AG10803 (cell line): ENCODE measurements at places on chromosomes 16 and 17.

- no peak for DNase-seq
These were observed 15.4 kb downstream of the CLUH start for GRCh38 chr17:2695961-2696760.

DNA sequence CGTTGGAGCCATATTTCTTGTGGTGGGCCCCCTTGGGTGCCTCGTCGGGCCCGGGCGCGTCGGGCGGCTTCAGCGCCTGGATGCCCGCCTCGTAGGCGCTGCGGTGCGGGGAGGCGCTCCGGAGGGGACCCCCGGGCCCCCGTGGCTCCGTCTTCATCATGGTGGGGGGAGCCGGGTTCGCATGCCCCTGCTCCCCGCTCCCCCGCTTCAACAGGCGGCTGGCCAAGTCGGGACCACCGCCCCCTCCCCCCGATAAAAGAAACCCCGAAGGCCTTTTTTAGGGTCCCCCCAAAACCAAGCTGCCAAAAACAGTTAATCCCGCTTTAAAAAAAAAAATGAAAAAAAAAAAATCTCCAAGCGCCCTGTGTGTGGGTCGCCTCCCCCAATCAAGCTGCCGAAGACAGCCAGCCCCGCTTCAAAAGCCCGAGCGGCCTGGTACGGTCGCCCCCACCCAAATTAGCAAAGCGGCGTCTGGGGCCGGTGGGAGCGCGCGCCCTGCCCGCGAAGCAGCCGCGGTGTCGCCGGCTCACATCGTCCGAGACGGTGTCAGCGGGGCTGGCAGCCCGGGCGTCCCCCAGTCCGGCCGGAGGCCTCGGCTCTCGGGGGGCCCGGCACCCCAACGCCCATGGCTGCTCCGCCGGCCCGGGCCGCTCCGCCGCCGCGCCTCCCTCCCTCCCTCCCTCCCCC, at the start of gene PPP1R9B:
TSS of gene PPP1R9B (minus strand) at position 324 of the 687 bp plus-strand sequence. CDS start at position 160, 164 bp downstream.
- no peak for DNase-seq

DNA sequence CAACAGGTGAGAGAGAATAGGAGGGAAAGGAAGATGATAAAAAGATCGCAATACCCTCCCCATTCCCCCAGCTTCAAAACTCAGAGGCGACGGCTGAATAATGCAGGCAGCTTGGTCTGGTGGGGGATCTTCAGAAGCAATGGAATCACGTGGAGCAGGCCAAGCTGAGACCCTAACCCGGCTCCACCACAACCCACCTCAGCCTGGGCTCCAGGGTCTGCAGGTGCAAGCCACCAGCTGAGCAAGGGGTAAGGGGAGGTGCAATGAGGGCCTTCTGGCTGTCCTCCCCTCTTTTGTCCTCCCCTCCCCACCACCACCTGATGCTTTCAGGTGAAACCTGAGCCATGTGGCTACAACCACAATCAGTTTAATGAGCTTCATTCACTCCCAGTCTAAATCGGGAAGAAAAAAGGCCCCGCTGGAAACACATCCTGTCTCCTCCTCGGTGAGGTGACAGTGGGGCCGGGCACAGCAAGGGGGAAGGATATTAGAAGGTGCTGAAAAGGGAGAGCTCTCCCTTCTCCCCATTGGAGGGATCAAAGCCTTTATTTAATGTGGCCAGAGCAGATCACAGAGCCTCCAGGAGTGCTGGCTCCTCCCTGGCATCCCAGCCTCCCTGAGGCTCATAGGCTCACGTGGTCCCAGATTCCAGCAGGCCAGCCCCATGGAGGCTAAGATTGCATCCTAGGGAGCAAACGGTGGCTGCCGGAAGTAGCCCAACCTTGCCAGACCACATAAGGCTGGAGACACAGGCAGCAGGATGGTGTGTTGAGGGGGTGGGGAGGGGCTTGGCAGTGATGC, 261.0 kb downstream of the SOX9 start:
- DNase-seq = no peak

DNA sequence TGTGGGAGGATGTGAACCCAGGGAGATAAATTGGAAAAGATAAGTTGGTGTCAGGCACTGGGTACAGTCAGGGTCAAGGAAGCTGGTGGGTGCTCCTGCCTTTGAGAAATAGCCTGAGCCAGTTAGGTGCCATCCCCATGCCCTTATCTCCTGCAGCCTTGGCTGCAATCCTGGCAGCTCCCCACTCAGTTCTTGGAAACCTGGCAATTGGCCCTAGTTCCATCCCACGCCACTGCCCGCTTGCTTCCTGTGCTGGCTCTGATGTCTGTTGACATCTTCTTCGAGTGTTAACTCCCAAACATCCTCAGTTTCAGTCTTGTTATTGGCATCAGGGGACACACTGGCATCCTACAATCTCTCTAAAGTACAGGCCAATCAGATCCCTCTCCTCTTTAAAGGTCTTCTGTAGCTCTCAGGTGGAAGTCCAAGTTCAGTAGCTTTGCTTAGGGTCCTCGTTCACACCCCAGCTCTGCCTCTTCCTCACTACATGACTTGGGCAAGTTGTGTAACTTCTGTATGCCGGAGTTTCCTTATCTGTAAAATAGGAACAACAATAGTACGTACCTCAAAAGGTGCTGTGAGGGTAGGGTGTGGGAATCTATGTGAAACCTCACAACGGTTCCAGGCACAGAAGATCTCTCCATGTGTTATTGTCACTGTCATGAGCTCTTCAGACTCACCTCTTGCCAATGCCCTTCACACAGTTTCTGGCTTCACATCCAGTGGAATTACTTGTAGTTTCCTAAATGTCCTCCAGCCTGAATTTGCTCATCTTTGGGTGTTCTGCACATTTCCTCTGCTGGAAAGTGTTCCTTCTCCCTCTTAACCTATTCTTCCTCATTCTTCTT, 13.5 kb upstream of the PRKAR1A start:
- DNase-seq = no peak

DNA sequence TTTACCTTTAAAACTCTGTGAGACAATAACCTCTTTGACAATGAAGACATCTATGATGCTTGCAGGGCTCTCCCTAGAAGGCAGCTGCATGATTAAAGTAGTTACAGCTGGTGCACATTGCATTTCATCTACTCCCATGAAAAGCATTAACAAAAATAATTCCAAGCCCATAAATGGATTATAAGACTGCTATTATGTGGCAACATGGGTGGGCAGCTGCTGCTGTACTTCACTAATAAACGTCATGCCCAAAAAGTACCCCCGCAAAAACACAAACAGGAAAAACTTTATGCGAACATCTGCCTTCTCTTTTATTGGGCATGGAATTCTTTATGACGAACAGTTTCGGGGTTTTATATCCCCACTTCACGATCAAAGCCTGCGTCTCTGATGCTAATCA, 224.9 kb downstream of the CA10 start:
- no peak for DNase-seq

GRCh38 chr16:25228372-25228771, 11.6 kb downstream of the AQP8 start:
- DNase-seq = no peak

- peak; percentile 47 for DNase-seq
These were observed 15.2 kb downstream of the ARHGAP17 start for GRCh38 chr16:24999856-25000461.

GRCh38 chr17:11618861-11619566, 20.7 kb downstream of the DNAH9 start:
- no peak for DNase-seq

- no peak for DNase-seq
These were observed 33.8 kb upstream of the SSTR2 start for GRCh38 chr17:73130977-73131376.

GRCh38 chr16:75011634-75012307, 12.9 kb downstream of the ZNRF1 start:
- peak; percentile 86 for DNase-seq

GRCh38 chr17:61466246-61466645, 14.0 kb downstream of the TBX4 start:
- no peak for DNase-seq

DNA sequence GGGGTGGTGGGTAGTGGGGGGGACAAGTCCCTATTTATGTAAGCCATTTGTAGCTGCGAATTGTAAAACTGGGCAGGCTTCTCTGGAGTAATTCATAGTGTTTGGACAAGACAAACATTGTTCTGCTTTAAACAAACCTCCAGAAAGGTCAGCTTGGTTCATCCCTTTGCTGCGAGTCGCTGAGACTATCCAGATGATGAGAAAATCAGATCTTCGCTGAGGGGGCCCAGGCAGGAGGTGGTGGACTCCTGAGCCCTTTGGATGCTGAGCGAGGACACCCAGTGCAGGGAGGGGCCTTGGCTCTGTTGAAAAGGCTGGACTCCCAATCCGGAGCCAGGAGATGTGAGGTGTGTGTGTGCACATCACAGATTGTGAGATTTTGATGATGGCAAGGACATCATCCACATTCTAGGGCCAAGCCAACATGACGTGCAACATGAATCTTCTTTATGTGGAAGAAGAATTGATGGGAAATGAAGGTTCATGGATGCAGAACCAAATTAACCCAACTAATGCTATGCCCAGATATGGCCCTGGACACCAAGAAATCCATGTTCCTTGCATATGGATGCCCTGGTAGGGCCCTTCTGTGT, 15.0 kb upstream of the NTN1 start:
- no peak for DNase-seq

DNA sequence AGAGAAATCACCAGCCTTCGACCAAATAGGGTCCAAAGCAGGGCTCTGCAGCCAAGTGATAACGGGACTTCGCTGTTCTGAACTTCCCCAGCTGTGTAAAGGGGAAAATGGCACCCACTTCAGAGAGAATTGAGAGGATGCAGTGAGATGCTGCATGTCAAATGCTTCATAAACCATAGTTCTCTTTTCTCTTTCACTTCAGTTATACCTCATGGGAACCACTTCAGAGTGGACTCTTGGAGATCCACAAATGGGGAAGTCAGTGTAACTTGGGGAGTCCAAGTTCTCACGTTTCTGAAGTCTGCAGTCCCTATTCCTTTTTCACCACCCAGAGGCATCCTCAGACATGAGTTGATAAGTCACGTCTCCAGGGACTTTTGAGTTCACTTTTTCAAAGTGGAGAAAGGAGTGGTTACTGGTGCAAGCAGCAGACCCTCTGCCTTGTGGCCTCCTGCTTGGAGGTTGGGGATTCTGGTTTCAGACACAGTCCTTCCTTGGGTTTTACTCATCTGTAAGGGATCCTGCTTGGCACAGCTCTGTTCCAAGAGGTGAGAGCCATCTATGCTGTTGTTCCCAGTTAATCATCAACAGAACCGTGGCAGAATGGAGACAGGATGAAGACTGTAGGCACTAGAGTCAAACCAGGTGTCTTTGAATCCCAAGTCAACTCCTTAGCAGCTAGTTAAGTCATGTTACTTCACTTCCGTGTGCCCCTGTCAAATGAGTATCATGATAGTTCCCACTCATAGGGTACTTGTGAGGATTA, 123.4 kb upstream of the NOL11 start:
- DNase-seq = no peak

DNA sequence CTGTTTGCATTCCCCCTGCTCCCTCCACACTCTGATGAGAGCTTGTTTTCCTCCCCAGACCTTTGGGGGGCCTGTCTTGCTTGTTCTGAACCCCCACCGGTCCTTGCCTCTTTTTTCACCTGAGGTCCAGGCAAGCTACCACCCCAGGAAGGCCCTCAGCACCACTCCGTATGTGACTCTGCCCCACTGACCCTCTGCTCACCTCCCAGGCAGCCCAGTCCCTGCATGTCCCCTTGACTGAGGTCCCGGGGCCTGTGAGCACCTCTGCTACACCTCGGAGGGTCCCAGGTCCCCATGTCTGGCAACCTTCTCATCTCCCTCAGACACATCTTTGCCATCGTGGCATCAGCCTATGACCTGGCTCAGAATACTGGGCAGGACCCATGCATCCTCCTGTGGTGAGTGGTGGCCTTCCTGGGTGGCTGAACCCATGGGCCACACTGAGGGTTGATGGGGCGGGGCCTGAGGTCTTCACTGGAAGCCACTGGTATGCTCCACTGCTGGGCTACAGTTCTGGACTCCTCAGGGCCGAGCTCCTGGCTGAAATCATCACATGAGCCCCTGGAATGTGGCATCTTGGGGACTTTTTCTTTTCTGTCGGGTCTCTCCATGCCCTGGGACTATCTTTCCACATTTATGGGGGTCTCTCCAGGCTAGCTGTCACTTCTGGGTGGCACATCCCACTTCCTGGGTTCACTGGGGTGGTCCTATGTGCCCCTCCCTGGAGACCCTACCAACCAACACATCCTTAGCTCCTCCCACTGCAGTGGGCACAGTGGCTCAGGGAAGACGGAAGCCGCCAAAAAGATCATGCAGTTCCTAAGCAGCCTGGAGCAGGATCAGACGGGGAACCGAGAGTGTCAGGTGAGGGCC, 3.5 kb downstream of the MYO15B start:
- no peak for DNase-seq

DNA sequence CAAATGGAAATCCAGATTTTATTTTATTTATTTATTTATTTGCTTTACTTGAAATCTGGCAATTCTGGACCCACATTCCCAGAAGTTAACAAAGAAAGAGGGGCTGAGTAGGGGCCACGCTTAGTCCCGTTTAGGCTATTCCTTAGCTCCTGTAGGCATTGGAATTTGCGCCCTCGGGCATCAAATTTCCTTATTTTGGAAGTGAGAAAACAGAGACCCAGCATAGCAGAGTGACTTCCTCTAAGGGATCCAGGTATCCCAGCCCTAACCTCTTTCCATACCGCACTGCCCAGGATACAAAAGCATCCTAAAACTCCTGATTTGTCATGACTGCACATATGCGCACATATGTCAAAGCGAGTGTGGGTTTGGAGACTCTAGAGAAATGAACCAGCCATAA, 19.0 kb upstream of the SMG1 start:
- no peak for DNase-seq

DNA sequence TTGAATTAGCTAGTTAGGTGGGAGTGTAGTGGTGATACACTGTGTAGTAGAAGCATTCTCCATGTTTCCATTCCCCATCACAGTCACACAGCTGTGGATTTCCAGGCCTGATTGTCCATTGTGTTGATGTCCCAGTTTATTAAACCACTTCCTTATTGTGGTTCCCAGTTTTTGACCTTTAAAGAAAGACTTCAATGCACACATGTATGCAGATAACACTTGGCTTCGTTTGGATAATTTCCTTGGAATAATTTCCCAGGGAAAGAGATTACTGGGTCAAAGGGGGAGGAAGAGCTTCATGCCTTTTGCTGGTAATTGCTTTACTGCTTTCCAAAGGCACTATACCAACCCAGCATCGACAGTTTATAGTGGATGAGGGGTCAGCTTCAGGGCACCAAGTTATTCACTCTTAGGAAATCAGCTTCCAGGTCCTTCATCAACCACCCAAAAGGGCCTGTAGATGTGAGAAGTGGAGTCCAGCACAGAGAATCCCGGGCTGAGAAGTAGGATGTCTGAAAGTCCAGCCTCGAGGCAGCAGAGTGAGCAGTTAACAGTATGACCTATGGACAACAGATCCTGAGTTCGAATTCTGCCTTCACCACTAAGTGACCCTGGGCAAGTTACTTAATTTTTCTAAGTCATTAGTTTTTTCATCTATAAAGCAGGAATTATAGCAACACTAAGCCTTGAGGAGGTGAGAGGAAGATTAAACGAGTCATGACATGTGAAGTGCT, 31.3 kb upstream of the TNS4 start:
- DNase-seq = no peak

- DNase-seq = no peak
These were observed at the start of gene CPHXL for GRCh38 chr16:75726390-75726789. TSS of gene CPHXL (minus strand) at chr16:75726490. CDS start at chr16:75726442, 48 bp downstream.

GRCh38 chr17:40095944-40096791, 4.2 kb downstream of the NR1D1 start:
- DNase-seq = no peak
